ENCODE measurements at places on chromosomes 11 and 22.

DNA sequence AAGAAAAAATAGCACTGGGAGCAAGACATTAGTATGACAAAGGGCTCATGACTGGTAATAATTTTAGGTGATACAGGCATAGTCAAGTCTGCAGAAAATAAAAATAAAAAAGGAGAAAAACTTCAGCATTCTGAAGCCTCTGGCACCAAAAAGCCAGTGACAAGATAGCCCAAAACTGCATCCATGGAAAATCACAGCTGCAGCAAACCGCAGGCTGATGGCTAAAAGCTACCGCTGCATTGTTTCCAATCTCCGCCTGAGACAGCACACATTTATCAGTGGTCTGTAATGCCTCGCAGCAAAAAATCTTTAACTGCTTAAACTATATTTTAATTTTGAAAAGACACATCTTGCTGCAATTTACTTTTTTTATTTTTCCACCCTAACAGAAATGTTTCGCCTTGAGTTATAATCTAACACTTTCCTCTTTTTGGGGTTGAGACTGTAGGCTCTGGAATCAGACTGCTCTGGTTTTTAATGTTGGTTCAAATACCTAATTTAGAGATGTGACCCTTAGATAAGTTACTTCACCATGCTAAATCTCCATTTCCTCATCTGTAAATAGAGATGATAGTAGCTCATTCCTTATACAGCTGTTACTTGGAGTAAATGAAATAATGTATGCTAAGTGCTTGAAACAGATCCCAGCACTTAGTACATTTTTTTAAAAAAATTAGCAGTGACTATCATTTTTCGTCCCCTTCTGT is 42.0 kb upstream of the FIBIN start:
- DNase-seq: no peak

DNA sequence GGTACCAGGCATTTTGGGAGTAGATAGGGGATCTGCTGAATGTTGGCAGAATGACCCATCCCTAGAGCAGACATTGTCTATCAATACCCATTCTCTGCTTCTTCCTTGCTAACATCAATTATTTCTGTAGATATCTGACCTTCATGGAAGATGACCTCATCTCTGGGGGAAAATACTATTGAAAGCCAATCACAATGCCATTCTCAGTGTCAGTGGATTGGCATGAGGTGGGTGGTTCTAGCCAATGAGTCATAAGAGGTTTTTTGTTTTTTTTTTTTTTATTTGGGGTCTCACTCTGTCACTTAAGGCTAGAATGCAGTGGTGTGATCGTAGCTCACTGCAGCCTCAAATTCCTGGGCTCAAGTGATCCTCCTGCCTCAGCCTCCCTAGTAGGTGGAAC is 42.5 kb downstream of the SNX19 start:
- DNase-seq: no peak

GRCh38 chr11:44945666-44946065 is 5.0 kb downstream of the TP53I11 start:
- no peak for DNase-seq

- DNase-seq: no peak
Measured at GRCh38 chr11:45892856-45893255, 7.4 kb downstream of the MAPK8IP1 start.

DNA sequence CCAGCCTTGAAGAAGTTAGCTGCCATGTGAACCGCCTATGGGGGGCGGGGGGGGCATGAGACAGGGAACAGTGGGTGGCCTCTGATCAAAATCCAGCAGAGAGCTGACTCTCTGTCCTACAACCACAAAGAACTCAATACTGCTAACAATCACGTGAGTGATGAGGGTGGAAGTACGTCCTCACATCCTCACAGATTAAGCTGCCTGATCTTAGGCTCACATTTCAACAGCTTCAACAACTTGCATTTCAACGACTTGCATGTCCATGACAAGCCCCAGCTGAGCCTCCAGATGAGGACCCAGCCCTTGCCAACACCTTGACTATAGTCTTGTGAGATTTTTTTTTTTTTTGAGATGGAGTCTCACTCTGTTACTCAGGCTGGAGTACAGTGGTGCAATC is 51.6 kb downstream of the CLMP start:
- DNase-seq: no peak

DNA sequence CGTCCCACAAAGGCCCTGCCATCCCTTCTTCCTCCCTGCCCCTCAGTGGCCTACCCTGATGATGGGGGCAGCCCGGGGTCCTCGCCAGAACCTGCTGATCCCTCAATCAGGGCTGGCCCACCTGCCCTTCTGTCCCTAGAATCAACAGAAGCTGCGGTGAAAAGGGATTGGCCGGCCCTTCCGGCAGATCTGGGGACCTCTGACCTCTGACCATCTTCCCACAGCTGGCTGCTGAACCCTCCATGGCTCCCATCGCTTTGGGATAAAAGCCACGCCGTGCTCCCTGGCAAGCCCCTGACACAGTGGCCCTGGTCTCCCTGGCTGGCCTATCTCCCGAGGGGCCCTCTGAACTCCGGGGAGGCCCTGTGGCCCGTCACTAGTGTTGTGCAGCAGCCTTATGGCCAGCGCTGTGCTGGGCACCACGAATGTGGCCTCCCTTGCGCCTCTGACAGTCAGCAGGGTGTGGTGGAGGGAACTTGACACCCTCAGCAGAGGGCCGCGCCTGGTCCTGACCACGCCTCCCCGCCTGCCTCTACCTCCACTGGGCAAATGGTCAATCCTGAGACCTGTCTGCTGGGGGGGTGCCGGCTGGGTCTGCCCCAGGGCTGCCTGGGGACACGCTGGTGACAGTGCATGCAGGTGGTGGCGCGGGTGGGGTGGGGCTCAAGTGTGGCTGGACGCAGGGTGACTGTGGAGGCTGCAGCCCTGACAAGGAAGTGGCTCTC is 58.0 kb upstream of the TTLL12 start:
- DNase-seq: no peak

DNA sequence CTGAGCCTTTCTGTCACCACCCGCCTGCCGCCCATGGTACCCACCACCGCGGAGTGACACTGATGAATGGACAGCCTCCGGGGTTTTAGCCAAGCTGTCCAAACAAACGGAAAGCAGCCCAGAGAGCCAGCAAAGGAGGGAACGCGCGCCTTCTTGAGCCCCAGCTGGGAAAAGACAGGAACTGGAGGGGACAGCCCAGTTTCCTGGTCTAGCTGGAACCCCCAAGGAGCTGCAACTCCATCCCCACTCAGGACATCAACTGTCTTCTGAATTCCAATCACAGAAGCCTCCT is 33.7 kb downstream of the SHISAL1 start:
- DNase-seq: no peak

DNA sequence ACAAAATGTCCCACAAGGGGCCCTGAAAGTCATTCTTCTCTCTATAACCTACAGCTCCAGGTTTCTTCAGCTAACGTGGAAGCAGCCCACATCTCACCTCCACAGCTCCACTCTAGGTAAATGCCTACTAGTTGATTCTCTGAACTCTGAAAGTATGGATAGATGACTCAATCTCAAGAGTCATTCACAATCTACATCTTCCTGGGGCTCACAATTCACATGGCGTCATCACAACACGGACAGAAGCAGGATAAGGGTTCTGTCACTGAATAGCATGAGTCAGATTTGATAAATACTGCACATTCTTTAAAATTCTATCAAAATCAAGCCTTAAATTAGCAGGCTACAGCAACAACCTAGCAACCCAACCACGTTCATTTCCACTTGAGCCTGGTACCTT is 96.3 kb downstream of the PLEKHA7 start:
- peak; percentile 53 for DNase-seq

DNA sequence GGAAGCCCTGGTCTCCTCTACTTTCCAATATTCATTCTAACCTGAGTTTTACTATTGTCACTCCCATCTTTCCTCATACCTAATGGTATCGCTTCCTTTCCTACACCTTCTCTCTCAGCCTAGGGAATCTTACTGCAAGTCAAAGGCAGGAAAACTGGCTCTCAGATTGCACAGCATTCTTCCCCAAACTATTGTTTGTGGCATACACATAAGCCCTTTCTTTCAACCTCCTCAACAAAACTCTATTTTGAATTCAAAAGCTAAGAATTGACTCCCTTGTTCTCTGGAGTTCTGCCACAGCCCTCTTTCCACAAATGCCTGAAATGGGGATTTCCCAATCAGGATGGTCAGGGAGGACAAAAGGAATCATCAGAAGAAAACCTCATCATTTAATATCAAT is 181.5 kb downstream of the FAM76B start:
- DNase-seq: no peak

GRCh38 chr11:95795627-95796295 is 5.5 kb downstream of the CEP57 start:
- peak; percentile 86 for DNase-seq

DNA sequence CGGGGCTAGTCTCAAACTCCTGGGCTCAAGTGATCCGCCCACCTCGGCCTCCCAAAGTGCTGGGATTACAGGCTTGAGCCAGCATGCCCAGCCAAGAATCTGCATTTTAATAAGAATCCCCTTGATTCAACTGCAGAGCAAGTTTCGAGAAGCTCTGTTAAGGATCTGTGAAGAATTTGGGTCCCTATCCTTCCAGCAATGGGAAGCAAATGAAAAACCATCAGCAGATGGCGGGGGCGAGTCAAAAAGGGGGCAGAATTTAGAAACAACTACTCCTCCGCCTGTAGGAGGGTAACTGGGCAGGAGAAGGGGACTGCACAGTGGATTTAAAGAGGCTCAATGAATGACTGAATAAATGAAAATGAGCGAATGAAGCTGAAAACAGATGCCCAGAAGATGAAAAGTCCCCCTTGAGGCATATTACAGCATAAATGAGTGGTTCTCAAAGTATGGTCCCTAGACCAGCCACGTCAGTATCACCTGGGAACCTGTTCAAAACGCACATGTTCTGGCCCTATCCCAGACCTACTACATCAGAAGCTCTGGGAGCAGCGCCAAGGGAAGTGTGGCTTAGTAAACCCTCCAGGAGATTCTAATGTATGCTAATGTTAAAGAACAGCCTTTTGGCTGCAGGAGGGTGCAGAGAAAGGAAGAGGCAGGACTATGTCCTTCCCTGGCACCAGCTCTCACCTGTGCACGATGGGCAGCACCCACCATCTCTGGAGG is 15.0 kb downstream of the VWCE start:
- DNase-seq: no peak

GRCh38 chr11:32071811-32072210 is 19.1 kb upstream of the RCN1 start:
- DNase-seq: no peak

- DNase-seq: no peak
Measured at GRCh38 chr11:83542861-83543260, 256.7 kb upstream of the CCDC90B start.

GRCh38 chr11:64833198-64833502 is 11.3 kb downstream of the CDC42BPG start:
- no peak for DNase-seq

DNA sequence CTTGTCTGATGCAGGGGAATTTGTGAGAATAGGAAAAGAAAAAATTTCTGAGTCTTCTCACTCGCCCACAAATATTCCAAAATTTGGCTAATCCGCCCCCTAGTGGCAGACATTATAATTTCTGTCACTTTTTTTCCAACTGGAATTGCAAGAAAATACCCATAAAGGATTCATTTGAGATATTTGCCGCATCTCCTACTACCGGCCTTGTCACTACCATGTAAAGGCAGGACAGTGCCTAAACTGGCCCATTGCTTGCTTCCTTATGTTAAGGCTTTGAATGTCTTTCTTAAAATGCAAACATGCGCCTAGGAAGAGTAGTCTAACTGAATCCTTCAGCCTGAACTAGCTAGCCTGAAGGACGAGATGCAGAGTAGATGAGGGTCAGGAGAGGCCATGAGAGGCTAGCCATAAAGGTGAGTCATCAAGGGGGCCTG is 9.3 kb upstream of the CEP295 start:
- peak; percentile 61 for DNase-seq

DNA sequence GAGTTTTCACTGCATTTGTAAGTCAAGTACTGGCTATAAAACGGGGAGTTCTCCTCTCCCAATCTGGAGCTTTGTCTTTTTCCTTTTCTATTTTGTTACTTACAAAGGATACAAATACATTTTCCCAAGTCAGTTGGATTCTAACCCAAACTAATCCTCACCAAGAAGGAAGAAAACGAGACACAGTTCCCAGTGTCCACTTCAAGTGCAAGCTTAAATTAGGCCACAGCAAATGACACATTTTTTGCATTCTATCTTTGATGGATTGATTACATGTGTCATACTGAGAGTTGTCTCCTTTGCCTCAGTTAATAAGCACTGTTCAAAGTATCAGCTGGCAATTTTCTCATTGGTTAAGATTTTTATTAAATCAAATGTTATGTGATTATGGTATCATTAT is 296.7 kb upstream of the ANO5 start:
- no peak for DNase-seq

- DNase-seq: no peak
Measured at GRCh38 chr11:115550291-115551059, 46.3 kb upstream of the CADM1 start.

GRCh38 chr11:12754021-12754420 is 79.8 kb downstream of the TEAD1 start:
- no peak for DNase-seq

Data from small intestine (tissue), 16 donors.